ENCODE measurements at places on chromosomes 5 and 9. TPM values are rescaled to one million over a fixed set of nuclear protein-coding genes. Genes with fewer than 3 reads are reported as not detected.

DNA sequence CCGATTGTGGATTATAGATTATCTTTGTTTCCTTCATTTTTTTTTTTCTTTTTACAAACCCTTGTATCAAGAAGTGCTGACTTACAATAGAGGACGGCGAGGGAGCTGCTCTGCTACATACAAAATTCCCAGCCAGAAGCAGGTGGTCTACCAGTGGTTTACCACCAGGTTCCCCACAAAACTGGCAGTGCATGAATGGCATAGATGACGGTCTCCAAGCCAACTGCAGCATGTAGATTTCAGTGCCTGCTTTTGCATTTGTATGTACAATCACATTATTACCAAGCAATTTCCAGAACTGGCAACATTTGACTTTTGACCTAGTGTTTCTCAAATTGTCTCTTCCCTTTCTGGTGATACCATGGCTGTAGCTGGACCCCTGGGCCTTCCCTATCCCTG is 84.0 kb downstream of the ACER2 start:
- no peak overlapping the region for H3K27ac ChIP-seq
- H3K27me3 ChIP-seq = peaks cover 26% of the 10 kb centered on the region
- H3K36me3 ChIP-seq = no peaks in the 10 kb centered on the region
- no peak for DNase-seq
- no peak overlapping the region for H3K4me3 ChIP-seq
- no peaks in the 10 kb centered on the region for H3K4me1 ChIP-seq

- H3K4me3 ChIP-seq = no peak overlapping the region
- no peak for DNase-seq
- no peaks in the 10 kb centered on the region for H3K27me3 ChIP-seq
- no peaks in the 10 kb centered on the region for H3K4me1 ChIP-seq
- H3K36me3 ChIP-seq = no peaks in the 10 kb centered on the region
Measured at GRCh38 chr9:35549441-35549840, 55.6 kb upstream of the TESK1 start.

DNA sequence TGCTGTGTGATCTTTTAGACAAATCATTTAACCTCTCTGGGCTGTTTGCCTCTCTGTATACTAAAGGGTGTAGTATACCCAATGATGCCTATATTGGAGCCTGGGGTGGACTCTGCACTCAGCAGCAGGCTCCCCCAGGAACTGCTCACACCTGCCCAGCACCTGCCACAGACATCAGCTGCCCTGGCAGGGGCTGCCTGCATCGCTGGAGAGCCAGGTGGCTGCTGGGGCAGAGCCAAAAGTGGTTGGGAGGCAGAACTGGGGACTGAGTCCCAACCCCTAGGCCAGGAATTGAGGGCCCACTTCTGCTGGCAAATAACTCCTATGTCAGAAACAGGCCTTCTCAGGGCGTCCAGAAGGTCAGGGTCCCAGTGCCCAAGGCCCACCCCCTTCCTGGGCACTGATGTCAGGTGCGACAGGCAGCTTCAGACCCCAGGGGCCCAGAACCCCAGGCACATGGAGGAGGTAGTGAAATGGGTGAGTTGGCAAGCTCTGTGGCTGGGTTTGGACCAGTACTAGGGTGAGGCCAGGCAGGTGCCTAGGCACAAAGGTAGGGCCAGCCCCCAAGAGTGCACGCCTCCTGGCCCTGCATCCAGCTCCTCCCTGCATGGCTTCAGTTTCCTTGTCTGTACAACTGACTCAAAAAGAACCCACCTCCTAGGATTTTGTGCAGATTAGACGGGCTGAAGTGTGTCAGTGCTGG is 5.8 kb downstream of the UNC5A start:
- no peaks in the 10 kb centered on the region for H3K36me3 ChIP-seq
- no peak overlapping the region for H3K4me3 ChIP-seq
- no peaks in the 10 kb centered on the region for H3K27me3 ChIP-seq
- DNase-seq = no peak
- H3K27ac ChIP-seq = no peak overlapping the region
- H3K4me1 ChIP-seq = peaks cover 31% of the 10 kb centered on the region

GRCh38 chr5:158797498-158797845 is 302.2 kb downstream of the EBF1 start:
- no peak for DNase-seq
- H3K4me3 ChIP-seq = no peak overlapping the region
- no peaks in the 10 kb centered on the region for H3K27me3 ChIP-seq
- no peak overlapping the region for H3K27ac ChIP-seq

MARVELD2 gene
- total RNA-seq = 16.2 TPM

NXNL2 gene
- 8.7 TPM for total RNA-seq
